ENCODE measurements at places on chromosomes 2 and 18.
A peak's percentile ranks its signal among the peaks of the same experiment; 100 is the strongest.

DNA sequence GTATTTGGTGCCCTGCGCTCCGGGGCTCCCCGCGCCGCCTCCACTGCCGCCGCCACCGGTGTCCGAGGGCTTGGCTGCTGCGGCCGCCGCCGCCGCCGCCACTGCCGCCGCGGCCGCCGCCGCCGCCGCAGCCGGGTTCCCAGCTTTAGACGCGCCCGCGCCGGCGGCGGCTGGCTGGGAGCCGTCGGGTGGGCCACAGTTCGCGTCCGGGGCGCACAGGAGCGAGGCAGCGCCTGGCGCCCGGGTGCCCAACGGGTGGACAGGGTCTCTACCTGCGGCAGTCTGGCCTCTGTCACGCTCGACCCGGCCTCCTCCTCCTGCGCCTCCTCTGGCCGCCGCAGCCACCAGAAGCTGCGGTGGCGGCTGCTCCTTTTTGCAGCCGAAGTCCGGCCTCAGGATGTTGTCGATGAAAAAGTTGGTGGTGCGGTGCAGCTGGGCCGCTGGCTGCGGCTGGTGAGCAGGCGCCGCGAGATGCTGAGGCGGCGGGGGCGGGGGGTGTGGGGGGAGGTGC lies 951 bp downstream of the EN1 start:
- no peak for DNase-seq

DNA sequence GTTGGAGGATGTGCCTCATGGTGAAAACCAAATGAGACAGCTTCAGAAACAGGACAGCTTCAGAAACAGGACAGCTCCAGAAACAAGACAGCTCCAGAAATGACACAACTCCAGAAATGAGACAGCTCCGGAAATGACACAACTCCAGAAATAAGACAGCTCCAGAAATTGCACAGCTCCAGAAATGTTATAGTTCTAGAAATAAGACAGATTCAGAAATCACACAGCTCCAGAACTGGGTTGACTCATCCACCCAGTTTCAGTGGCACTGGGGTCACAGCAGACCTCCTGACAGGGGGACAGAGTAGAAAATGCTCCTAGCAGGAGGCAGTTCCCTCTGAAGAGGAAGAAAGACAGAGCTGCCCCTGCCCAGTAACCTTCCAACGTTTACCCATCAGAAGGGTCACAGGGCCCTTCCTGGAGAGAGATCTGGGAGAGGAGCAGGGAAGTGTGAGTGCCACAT lies 26.9 kb upstream of the COL6A3 start:
- DNase-seq, result no peak

DNA sequence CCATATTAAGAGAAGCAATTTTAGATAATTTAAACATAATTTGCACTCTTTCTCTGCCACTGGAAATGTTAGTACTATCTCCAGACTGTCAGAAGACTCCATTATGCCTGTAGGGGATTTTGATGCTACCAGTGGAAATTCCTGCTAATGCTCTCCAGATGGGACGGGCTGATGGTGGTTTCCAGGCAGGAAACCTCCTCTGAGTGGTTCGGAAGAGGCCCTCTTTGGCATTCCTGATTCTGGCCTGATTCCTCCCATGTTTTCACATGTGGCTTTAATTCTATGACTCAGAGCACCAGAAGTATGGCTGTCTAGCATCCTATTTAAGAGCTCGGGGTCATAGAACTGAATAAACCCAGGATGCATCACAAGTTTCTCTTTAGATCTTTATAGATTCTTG lies 70.9 kb upstream of the ST6GAL2 start:
- peak; percentile 94 for DNase-seq

DNA sequence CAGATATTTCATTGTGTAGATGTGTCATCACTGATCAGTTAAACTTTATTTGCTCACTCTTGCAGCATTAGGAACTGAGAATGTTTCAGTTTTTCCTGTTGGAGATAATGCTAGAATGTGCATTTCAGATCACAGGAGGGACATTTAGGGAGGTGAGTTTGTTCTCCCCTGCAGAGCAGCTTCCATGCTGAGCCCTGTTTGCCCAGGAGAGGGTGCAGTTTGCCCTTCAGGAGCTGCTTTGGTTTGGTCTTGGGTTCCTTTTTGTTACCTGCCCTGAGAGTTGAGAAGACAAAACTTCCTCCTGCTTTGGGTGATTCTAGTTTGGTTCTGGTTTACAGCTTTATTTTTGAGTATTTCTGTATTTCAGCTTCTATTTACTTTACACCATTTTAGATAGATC lies 49.9 kb downstream of the DGKD start:
- DNase-seq, result no peak

DNA sequence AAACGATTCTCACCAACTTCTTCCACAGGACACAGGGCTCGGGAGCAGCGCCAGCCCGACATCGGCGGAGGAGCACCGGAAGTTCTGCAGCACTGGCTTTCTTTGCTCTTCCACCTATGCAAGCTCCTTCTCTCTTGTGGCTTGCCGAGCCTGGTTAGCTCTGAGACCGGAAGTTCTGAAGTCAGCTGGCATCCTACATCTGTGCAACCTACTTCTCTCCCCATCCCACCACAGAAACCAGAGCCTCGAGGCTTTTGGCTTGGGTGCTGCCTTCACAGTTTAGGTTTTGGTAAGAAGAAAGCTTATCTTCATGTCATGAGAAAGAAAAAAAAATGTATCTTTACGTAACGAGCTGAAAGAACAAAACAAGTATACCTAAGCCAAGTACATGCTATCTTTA lies 111.7 kb downstream of the ANKRD44 start:
- no peak for DNase-seq

DNA sequence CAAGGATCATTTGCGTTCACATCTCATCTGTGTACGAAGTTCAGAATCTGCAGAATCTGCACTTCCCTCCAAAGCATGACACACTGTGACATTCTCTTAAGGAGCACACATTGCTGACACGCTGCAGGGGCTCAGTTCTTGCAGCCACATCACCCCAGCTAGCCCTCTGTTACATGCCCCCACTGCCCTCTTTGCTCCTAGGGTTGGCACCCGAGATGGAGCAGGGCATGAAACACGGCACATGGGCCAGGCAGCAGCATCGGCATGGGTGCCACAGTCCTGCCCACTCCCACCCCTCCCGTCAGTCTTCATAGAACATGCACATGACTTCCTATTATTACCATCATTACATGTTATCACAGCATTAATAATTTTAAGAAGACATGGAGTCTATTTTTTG lies 76.4 kb downstream of the COL6A3 start:
- no peak for DNase-seq

DNA sequence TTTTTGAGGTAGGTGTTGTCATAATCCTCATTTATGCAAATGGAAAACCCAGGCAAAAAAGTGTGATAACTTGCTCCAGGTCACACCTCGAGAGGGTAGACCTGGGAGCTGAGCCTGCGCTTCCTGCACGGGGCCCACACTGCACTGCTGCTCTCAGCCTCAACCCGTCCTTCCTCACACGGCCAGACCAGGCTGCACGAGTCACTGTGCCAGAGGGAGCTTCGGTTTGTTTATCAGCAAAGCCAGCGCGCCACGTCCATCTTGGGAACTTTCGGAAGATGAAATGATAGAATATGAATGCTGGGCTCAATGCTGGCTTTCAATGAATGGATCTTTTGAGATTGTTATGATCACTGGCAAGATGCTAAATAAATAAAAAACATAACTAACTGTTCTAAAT lies 14.4 kb downstream of the COPS9 start:
- DNase-seq, result no peak

DNA sequence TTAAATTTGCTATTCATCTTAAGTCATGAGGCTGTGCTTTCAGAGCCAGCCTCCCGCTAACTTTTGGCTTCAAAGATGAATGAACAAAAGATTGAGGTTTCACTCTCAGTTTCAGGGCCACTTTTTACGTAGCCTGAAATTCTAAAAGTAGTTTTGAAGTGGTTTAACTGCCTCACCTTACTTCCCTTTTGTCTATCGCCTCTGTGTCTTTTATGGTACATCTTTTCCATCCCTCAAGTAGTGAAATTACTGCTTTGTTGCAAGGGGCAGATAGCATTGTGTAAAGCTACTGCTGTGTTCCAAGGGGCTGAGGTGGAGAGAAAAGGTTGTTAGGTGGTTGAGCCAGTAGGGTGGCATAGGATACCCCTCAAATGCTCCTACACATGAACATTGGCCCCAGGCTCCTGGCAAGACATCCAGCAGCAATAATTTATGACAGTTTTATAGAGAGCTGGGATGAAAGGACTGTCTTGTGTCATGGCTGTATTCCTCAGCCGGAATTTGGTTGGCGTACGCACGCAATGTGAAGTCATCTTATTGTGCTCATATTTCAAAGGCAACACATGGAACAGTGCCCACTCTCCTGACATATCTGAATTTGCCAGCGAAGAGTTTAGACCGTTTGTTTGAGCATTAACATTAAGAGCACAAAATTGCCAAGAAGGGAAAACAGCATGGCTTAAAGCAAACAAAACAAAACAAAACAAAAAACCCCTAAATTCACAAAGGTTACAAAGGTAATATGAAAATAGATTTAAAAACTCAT lies 32.2 kb downstream of the QPCT start:
- no peak for DNase-seq

GRCh38 chr2:96715658-96716057 lies 24.2 kb downstream of the LMAN2L start:
- DNase-seq, result no peak

DNA sequence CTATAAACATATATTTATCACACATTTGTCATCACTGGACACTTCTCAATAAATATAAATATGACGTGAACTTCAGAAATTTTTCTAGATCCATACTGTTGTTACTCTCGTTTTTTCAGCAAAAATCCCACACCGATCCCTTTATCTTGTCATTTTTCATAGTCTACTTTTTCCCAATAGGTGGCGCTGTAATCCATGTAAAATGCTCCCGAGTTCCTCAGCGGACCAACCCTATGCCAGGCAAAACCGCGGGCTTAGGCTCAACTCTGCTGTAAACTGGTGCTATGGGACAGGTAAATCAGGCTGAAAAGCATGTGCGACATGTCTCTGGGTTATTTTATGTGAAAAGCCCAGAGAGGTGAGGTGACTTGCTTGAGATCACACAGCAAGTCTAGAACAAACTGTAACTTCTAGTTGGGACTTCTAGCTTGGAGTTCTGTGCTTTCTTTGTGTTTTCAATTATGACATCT lies 104.0 kb downstream of the COBLL1 start:
- DNase-seq, result peak; percentile 35

DNA sequence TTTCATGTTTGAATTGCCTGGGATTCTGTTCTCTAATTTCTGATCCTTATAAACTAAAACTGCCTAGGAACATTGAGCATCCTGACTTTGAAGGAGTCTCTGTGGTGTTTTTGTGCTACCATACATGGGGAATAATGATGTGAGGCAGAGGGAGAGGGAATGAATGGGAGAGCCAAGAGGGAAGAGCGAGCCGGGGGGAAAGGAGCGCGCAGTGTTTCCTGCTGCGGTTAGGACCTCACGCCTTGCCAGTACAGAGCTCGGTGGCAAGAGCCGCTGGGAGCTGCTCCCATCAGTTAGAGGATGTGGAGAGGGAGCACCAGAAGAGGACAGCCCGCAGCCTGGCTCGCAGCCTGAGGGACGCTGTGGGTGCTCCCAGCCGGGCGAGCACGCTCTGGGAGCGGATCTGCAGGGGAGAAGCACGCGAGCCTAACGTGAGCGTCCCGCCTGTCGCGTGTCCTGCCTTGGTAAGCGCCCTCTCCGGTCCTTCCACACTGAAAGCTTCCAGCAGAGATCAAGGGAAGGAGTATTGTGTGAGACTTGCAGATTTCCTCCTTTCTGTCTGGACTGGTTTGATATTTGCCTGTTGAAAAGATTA lies 114.7 kb downstream of the FAM210A start:
- DNase-seq, result no peak

- no peak for DNase-seq
Observed at GRCh38 chr18:23526501-23527063, 23.3 kb downstream of the RMC1 start.

DNA sequence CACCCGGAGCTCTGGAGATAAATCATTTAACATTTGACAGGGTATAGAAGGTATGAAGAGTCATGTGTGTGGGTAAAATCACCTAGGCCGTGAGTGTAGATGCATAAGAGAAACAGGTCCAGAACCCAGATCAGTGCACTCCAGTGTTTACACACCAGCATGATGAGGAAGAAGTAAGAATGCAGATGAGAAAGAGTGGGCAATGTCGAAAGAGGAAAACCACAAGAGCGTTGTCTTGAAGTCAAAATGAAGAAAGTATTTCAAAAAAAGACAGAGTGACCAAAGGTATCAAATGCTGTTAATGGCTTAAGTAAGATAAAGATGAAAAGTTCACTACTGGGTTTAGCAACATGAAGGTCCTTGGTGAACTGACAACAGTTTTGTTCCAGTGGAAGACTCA lies 32.0 kb upstream of the PLB1 start:
- no peak for DNase-seq

DNA sequence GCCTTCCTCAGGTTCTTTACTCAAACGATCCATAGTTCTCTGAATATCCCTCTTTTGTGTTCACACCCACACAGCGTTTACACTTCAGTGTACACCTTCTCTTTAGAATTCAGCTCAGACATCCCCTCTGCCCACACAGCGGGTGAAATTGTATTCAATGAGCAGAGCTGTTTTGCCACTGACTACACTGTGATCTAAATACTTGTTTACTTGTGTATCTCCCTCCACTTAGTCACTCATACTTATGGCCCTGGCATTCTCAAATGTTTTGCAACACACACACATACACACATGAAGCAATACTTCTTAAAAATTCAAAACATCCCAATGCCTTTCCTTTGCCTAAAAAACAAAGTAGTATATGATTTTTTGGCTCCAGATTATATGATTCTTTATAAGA lies 297.1 kb downstream of the TMX3 start:
- no peak for DNase-seq

- DNase-seq, result no peak
Observed at GRCh38 chr2:63486861-63487290, 101.4 kb downstream of the WDPCP start.

- DNase-seq, result no peak
Observed at GRCh38 chr2:75274936-75275335, 75.6 kb upstream of the TACR1 start.

- DNase-seq, result no peak
Observed at GRCh38 chr2:201223089-201224073, 37.0 kb upstream of the CASP8 start.

DNA sequence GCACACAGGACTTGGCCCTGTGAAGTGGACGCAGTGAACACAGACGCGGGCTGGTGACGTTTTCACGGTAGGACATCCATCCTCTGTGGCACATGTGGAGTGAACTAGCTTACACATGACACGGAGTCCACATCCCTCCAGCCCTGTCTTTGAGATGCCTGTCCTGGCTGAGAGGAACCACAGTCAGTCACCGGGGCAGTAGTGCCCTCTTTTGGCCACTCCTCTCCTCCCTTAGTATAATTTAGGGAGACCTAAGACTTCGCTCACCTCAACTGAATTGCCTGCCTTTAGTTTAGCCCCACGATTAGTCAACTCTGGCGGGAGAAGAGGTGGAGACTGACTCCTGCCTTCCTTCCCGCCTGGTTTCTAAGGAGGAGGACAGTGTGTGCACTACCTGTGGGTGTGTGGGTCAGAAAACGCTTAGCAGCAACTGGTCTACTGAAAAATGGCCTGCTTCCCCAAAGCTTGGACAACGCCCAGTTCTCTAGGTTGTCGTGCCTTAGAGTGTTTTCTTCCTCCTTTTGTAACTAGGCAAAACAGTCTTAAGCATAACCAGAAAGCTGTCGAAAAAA lies 70.6 kb downstream of the MBP start:
- DNase-seq, result no peak

GRCh38 chr2:231714639-231715498 lies 6.5 kb downstream of the PTMA start:
- no peak for DNase-seq

GRCh38 chr18:23088310-23088709 lies 47.0 kb upstream of the CABLES1 start:
- DNase-seq, result no peak

All from HS-5 (cell line).